AG20443 (cell line): ENCODE measurements at places on chromosomes 1 and 21.

GRCh38 chr1:100415498-100415778 lies 63.1 kb downstream of the CDC14A start:
- no peak for DNase-seq

DNA sequence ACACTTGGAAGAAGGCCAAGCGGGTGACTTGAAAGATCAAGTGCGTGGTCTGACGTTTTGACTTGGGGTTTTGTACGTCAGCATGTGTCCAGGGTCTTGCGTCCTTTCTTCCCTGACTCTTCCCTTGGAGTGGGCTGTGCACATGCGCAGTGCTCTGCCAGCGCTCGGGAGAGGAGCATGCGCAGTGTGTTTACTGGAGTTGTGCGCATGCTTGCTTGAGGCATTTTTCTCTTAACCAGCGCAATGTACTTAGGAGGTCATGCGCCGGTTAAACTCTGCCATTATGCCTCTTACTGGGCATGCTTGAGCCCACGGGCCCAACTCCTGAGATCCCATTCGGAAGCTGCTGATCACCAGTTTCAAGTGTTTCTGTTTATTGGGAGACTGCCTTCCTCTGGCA lies 242.5 kb upstream of the AJAP1 start:
- no peak for DNase-seq

DNA sequence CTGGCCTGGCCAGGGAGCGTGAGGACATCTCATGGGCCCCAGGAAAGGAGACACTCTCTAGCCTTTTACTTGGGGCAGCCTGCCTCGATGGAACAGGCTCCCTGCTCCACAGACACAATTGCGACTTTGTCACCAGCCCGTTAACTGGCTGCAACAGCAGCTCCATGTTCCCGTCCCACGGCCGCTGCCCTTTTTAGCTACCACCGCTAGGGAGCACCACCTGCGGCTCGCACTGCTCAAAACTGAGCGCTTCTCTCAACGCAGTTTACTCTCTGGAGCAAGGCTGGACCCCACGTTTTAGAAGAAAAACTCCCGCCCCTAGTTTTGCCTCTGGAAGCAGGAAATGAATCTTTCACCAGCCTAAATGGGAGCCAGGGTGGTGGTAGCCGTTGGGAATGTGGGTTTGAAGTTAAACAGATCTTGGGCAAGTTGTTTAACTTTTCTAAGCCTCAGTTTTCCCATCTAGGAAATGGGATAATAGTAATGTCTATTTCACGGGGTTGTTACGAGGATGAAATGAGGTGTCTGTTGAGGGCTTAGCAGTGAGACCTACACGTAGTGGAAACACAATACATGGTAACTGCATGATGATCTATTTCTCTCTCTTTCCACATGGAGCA lies 3.5 kb upstream of the LRRC38 start:
- DNase-seq: peak; percentile 49

DNA sequence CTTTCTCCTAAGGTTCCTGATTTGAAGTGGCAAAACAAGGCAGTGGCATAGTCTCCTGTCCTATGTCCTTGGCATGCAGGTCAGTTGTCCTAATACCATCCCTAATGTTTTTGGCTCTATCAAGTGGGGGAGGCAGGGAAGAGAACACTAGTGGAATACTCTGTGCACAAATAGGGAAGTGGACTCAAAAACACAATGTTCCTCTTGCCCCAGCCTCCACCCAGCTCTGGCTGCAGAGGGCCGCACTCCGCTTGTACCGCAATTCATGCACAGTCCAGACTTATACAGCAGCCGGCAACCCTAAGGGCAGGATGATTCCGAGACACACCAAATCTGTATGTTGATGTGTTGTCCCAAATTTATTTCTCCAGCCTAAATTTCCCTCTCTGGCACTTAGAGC lies 14.5 kb downstream of the PLEKHO1 start:
- DNase-seq: no peak

- no peak for DNase-seq
Measured at GRCh38 chr1:61094677-61095469, 12.5 kb downstream of the NFIA start.
